Activated T-helper 1 cell treated with Interleukin-2 at 50 U/mL for 16 hours (primary cell): ENCODE measurements at places on chromosomes 3 and 15.

DNA sequence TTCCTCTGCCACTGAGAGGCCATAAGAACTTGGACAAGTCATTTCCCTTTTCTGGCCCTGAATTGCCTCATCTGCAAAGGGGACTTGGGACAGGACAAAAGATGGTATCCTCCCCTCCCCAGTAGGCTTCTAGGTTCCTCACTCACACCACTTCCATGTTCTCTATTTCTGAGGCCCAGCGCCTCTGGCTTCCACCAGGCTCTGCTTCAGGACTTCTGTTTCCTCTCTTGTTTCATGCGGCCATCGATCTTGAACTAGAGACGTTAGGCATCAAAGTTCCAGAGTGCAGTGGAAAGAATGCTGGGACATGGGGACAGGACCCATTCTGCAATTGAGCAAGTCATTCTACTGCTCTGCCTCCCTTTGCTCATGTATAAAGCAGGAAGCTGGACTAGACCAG, 1.7 kb downstream of the TM4SF4 start:
- no peak for DNase-seq

DNA sequence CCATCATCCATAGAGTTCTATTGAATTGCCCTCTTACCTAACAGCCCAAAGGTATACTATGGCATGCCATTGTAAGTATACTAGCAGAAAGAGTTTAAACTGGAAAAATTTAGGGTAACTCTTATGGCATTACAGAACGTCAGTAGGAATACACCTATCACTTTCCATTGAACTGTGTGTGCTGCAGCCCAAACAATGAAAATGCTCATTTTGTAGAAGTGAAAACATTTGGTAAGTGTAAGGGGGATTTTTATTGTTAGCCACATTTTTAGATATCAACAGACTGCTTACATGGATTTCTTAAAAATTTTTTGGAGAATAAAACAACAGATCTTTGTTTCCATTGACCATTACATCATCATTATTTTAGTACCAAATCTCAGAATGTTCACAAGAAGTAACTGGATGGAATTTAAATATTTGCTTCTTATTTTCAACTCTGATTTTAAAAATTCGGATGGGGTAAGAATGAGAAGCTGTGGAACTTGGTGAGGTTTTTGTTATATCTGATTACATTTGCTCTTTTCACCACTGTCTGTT, 245.9 kb downstream of the UBE2E2 start:
- no peak for DNase-seq

- peak; percentile 16 for DNase-seq
Measured at GRCh38 chr3:13480340-13481318, 523 bp downstream of the HDAC11 start.

DNA sequence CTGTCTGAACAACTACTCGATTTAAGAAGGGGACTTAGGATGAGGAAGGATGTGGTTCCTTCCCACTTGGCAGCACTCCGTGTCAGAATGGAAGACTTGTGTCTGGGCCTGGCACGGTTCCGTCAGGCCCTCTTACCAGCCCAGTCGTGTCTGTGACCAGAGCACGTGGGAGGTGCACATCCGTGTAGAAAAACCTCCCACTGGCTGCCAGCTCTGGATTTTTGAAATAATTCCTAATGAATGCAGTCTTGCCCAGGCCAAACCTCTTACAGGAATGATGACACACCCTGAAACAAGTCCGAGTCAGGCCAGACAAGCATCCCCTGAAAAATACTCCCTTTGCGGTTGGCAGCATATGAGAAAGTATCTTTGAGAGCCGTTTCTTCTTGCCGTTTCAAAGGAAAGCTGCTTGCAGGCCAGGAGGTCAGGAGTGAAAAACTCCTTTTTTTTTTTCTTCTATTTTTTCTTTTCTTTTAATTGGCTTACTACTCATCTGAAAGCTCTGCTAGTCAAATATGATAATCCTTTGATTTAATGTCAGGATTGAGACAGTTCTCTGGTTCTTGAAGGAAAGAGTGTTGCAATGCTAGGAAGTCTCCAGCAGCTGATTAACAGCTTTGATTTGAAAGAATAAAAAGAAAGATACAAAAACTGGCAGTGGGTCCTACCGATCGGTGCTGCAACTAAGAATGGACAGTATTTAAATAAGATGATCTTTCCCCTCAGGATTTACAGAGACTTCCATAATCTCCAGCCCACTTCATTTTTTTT, 19.8 kb downstream of the IL1RAP start:
- DNase-seq = no peak

DNA sequence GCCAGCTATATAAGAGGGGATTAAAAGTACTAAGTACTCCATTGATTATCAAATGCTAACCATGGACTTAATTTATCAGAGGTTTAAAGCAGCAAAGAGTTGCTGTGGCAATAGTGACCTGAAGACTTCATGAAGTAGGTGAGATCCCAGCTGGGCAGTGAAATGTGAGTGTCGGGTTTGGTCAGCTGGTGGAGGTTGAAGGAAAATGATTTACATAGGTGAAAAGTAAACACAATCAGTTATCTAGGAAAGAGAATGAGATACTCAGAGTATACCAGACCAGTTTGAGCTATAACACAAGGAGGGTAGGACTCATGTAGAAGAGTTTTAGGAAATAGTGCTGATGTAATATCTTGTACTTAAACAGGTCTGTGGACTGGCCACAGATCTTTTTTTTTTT, 16.5 kb upstream of the FBXO22 start:
- no peak for DNase-seq

DNA sequence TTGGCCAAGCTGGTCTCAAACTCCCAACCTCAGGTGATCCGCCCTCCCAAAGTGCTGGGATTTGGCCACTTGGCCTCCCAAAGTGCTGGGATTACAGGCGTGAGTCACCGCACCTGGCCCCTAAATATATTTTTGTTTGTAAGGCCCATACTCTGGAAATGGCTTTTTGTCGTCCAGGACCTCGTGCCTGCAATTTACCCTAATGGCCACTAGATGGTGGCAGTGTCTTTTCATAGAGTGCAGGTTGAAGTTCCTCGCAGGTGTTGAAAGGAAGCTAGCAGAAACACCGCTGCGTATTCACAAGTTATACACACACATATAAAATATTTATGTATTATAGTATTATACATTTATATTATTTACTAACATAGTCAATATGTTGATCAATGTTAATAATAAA, 97.2 kb downstream of the LRTM1 start:
- DNase-seq = no peak

GRCh38 chr3:197562398-197563251, 6.9 kb upstream of the BDH1 start:
- DNase-seq = no peak

DNA sequence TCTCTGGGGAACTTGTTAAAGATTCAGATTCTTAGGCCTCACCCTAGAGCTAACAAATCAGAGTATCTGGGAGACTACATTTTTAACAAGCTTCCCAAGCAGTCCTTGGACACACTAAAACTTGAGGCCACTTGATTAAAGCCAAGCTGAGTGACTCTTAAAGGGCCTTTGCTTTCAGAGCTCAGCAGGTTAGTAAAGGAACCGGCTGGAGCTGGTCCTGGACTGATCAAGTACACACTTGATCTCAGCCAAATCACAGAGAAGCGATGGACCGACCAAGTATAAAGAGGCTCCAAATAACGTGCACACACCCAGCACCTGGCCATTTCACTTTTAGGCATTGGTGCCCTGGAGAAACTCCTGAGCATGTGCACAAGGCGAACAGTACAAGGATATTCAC, 12.9 kb upstream of the TM6SF1 start:
- DNase-seq = no peak

DNA sequence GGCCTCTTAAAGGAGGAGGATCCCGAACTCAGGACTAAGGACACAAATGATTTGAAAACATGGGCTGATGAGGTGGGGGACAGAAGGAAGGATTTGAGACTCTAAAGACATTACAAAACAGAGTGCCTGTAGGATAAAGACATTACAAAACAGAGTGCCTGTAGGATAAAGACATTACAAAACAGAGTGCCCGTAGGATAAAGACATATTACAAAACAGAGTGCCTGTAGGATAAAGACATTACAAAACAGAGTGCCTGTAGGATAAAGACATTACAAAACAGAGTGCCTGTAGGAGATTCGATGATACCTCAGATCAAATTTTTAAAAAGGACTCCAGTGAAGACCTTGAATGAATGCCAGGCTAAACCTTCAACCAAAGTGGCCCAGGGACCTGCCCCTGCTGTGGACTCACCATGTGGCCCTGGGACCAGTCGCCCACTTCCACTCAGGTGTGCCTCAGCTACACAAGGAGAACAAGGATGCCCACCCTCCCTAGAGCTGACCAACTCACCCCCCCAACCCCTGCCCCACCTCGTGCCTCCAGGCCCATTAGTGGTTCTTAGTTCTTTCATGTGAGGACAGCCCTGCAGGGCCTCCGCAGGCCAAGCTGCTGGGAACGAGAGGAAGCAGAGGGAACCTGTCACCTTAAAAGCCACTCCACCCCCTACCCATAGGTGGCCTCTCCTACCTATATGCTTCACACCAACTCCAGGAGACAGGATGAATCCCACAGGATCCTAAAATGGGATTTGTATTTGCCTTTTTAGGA, 59.8 kb downstream of the SH3BP5 start:
- no peak for DNase-seq

DNA sequence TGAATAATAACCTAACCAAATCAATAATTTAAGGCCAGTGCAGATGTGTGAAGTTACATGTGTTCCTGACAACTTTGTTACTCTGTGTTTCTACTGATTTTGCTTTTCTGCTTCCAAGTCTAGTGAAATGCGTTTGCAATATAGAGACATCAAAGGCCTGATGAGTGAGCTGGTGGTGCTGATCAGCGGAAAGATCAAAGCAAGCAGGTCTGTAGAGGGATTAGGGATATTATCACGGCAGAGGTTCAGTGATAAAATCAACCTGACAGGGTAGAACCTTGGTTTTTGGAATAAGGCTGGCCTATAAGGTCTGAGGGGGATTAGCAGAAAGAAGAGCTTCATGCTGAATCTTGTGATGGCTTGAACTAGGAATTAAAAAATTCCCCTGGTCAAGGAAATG, 111.7 kb downstream of the EDEM1 start:
- no peak for DNase-seq

DNA sequence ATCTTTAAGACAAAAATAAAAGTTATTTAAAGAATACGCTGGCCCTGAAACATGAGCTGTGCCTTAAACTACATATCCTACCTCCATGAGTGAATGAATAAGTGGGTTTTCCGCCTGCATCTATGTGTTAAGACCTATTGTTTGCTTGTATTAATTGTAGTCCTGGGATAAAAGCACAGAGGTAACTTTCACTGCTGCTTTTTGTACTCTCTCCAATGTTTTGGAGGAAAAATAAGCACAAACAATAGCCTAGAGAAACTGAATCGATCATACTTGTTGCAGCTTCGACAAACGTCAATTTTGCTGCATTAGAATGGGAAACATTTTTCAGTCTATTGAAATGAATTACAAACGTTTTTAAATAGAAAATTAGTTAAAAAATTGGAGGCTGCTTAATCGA, 1.3 kb upstream of the CTNNB1 start:
- DNase-seq = no peak
